ENCODE measurements at places on chromosomes 12 and 14.

- DNase-seq, result no peak
Observed at GRCh38 chr12:6961695-6962284, 8.7 kb downstream of the PHB2 start.

DNA sequence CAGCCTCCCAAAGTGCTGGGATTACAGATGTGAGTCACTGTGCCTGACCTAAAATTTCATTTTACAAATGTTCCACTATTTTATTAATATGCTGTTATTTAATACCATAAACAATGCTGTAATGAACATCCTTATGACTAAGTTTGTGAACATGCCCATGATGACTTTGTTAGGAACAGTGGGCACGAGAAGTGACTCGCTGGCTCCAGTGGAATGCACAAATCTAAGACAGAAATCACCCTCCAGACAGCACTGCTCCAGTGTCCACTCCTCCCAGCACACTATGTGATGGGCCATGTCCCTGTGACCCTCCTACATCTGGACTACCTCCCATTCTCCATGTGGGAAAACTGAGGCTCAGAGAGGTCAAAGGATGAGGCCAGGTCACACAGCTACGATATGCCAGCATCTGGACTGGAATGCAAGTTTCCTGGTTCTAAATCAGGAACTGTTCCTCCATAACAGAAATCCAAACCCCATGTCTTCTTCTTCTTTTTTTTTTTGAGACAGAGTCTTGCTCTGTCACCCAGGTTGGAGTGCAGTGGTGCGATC is 57.9 kb downstream of the GPR68 start:
- no peak for DNase-seq

DNA sequence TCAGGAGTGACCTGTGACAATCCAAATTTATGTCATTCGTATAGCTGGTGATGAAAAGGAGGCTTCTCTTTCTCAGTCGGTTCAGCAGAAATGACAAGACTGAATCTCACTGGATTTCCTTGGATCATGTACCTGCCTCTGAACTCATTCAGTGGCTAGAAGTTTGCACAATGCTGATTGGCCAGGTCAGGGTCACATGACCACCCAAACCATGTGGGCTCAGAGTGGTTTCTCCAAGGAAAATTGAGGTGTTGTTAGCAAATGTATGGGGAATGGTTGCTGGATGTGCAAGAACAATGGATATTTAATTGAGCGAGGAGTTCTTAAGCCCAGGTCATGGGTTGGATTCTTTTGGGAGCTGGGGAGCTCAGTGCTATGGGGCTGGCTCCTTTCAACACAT is 227.5 kb downstream of the AACS start:
- no peak for DNase-seq

GRCh38 chr14:36006623-36007022 is 169.9 kb downstream of the PTCSC3 start:
- no peak for DNase-seq

GRCh38 chr12:107461222-107461975 is 224.2 kb upstream of the PWP1 start:
- DNase-seq, result no peak

DNA sequence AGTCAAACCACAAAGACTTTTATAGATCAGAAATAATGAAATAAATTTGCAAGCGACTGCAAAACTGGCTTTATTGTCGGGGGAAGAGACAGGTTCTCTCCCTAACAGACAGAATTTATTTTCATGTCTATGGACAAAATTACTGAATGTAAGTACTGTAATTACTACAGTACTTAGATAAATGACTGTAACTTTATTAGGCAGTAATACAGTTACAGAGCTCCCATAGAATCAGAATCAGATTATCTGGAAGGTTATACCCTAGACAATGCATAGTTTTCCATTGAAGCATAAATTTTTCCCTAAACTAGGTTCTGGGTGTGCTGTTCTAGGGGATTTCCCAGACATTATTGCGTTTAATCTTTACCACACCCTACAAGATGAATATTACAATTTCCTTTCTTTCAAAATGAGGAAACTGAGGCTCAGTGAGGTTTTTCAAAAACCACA is 114.2 kb downstream of the C12orf75 start:
- DNase-seq, result no peak

DNA sequence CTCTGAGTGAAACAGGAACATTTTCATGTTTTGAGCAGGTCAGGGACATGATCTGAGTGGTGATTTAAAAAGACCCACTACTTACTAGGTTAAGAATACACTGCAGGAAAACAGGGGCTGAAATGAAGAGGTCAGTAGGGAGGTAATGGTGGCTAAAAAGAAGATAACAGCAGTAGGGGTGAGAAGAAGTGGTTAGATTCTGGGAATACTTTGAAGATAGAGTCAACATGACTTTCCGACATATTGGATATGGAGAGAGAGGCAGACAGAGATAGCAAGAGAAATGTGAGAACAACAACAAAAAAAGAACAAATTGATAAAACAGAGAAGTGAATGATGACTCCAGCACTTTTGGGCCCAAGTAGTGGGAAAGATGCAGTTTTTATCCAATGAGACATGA is 168.0 kb downstream of the ALX1 start:
- no peak for DNase-seq

- DNase-seq, result no peak
Observed at GRCh38 chr14:63401646-63402045, 82.9 kb upstream of the GPHB5 start.

DNA sequence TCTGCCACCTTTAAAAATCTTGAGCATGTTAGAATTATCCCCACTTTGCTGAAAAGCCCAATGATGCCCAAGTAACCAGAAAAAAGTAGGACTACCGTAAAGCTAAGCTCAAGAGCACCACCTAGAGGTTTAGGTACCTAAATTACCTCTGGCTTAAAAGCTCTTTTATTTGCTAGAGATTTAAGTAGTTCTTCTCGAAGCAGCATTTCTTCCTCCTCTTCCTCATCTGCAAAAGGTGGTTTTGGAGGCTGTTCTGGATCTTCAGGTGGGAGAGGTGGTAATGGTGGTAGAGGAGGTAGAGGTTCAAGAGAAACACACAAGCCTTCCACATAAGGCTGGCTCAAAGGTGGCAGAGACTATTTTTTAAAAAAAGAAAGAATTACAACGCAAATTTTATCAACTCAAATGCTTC is 26.9 kb downstream of the ZFC3H1 start:
- DNase-seq, result no peak

DNA sequence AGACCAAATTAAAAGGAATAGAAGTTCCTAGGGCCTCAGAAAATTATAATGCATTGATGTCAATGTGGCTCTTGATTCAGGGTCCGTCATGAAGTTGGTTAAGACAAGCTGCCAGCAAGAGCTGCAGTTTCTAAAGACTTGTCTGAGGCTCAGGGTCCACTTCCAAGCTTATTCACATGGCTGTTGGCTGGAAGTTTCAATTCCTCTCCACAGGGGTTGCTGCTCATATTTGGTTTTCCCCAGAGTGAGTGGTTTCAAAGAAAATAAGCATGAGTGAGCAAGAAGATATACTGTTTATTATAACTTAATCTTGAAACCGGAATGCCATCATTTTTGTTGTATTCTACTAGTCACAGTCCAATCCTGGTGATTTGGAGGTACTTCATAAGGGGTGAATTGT is 1247.4 kb downstream of the LRFN5 start:
- DNase-seq, result no peak

DNA sequence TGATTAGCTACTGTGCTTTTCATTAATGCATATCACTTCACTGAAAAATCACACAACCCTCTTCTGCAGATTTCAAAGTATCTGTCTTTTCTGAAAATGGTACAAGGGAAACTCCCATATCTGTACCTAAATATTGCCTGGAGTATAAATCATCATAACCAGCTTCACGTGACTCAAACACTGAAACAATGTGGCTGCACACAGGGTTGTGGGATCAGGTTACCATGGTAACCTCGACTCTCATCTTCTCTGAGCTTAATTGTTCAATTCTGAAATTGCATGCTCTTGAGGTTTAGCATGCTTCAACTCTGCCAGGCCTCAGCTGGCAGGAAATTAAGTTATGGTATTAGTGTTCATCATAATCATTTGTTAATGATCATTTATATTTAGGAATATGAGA is 77.5 kb upstream of the CPSF6 start:
- DNase-seq, result no peak

GRCh38 chr14:91410771-91411536 is 6.7 kb downstream of the CCDC88C start:
- DNase-seq, result no peak

DNA sequence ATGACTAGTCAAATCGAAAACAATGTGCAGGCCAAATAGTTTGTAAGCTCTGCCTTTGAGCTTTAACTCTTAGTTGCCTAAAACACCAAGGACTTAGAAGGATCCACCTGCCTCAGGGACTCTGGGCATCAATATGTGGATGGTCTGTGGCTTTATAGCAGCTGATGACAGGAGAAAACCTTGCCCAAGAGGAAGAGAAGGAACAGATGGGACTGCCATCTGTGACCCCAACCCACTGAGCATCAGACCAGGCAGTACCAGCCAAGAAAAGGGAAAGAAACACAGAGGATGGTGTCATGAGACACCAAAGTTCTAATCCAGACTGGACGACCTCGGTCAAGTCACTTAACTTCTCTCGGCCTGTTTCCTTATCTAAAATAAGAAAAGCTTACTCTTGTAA is 12.7 kb downstream of the TGFB3 start:
- no peak for DNase-seq

DNA sequence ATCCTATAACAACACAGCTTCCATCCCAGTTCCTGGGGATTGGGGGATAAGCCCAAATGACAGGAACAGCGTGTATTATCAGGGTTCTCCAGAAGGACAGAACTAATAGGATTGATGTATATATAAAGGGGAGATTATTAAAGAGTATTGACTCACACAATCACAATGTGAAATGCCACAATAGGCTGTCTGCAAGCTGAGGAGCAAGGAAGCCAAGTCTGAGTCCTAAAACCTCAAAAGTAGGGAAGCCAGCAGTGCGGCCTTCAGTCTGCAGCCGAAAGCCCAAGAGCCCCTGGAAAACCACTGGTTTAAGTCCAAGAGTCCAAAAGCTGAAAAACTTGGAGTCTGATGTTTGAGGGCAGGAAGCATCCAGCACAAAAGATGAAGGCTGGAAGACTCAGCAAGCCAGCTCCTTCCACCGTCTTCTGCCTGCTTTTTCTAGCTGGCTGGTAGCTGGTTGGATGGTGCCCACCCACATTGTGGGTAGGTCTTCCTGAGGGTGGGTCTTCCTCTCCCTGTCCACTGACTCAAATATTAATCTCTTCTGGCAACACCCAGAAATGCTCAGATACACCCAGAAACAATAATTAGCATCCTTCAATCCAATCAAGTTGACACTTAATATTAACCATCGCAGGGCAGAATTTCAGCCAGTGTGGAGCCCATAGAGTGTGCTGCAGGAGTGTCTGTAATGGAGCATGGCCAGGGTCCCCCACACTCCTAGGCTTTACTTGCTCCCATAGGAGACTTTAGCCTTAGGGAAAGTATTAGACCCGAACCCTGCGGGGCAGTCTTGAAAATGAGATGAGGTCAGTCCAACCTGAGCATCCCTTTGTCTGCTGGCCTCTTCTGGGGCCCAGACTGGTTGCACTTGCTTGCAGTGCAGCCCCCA is 111.1 kb downstream of the SINHCAF start:
- DNase-seq, result no peak

DNA sequence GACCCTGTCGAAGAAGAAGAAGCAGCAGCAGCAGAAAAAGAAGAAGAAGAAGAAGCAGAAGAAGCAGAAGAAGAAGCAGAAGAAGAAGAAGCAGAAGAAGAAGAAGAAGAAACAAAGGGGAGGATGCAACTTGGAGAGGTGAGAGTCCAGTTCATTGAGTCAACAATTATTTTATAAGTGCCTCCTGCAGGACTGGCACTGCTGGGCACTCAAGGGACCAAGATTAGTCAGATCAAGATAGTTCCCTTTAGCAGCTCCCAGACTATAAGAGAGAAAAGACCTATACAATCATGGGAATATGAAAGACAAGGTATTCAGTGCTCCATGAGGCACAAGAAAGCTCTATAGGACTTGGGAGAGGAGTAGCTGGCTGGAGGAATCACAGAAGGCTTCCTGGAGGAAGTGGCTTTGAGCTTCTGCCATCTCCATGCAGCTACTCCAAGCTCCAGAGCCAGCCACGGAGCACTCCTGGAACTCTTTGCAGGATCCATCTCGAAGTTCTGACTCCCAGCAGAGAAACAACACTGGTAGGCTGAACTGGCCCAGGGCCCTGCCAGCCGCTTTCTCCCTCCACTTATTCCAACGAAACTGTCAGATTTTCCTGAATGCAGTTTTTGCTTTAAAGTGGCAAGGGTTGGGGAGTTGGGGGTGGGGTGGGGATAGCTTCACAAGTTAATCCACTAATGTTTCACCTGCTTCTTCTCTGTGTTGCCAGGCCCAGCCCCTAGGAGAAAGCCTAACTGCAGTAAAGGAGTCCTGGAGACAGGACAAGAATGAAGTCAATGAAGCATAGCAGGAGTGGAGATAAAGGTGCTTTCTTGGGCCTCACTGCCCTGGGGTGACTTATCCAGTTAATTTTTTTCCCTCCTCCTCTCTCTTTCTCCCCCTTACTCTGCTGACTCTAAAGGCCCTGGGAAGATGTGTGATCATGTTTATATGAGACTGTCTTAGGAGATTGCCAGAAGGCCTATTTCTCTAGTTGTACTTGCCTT is 140.1 kb upstream of the PARP11 start:
- DNase-seq, result no peak

- DNase-seq, result no peak
Observed at GRCh38 chr14:58755031-58755925, 117.5 kb downstream of the DACT1 start.

DNA sequence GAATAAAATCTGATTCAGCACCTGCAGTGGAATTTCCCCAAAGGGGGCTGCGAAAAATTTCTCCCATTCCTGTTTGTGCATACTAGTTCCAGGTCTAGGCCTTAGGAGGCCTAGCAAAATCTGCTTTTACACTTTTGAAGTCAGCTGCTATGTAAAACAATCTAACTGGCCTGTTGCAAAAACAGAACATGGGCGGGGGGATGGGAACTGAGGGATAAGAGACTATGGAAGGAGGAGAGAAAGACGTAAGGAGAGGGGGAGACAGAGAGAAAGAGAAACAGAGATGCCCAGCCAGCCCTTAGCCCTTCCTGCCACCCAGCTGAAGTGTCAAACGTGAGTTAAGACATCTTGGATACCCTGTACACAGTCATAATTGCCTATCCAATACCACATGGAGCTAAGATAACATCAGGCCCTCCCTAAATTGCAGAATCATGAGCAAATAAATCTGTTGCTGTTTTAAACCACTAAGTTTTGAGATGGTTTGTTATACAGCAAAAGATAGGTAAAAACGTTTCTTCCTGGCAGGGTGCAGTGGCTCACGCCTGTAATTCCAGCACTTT is 45.6 kb downstream of the SPTLC2 start:
- DNase-seq, result no peak

- peak; percentile 49 for DNase-seq
Observed at GRCh38 chr14:67571275-67571990, 28.6 kb downstream of the PIGH start.

Measured in activated T-helper 1 cell treated with Interleukin-2 at 50 U/mL for 16 hours (primary cell).